Stomach (tissue), 19 donors: ENCODE measurements at places on chromosomes 1 and 21. TPM values are rescaled to one million over a fixed set of nuclear protein-coding genes. Genes with fewer than 3 reads are reported as not detected.
A peak's percentile ranks its signal among the peaks of the same experiment; 100 is the strongest.

Gene LDLRAD1
- not detected for total RNA-seq

Gene DCST1
- not detected for total RNA-seq

Gene GSTM5
- total RNA-seq = 18.5 TPM

Gene ZNF692
- 8.4 TPM for total RNA-seq

Gene HORMAD1
- total RNA-seq = not detected

Gene ABCA4
- 1.2 TPM for total RNA-seq

GRCh38 chr1:115280064-115280463 is 58.0 kb downstream of the NGF start:
- no peak for DNase-seq

GRCh38 chr1:231040800-231041718 is 1.0 kb upstream of the FAM89A start:
- peak; percentile 70 for DNase-seq

- DNase-seq = no peak
These were observed 2.4 kb downstream of the RNF223 start for GRCh38 chr1:1071486-1072298.

- DNase-seq = peak; percentile 82
These were observed 25.5 kb downstream of the CAPN9 start for GRCh38 chr1:230772457-230773395.

DNA sequence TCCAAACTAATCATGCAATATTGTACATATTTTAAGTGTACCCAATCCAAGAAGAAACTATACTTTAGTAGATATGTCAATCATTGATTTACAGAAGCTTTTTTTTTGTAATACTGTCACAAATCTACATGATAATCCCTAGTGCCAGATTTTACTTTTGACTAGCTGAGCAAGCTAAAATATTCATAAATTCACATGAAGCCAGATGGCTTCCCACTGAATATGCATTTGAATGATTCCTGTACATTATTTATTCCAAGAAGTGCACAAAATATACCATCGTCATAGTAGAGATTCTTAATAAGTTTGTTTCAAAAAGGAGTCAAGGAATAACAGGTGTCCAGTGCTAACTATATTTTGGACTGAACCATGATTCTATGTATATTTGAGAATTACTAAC is 17.2 kb downstream of the FPGT start:
- no peak for DNase-seq

GRCh38 chr1:77430966-77431690 is 149.3 kb downstream of the AK5 start:
- DNase-seq = no peak

- no peak for DNase-seq
These were observed 71.8 kb upstream of the CSF1 start for GRCh38 chr1:109838838-109839240.

DNA sequence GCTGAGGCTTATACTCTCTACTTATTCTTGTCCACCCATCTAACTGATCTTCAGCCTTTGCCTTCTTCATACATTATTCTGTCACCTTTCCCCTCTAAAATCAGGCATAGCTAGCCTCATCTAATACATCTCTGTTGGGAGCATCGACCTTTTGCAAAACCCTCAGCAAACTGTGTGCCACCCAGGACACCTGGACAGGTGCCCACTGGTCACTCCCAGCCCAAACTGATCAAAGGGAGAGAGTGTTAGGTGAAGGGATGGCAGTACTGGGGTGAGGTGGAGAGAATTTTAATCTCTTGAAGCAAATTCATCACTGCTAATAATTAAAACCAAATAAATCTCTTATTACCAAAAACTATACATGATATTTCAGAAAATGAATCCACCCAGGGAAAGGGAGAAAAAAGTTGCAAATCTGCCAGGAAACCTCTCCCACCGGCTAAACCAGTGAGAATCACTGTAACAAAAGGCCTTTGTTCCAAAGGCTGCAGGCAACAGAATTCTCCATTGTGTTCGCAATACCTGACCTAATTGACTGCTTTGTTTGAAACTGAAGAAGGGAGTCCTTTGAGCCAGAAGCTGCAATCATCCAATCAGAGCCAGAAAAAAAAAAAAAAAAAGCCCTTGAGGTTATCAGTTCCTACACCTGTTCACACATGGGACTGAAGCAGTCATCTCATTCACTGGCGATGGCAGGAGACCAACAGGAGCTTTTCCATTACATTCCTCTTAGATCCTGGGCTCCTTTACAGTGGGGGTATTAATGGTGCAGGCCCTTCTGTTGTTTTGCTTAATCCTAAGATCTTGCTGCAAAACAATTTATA is 172.6 kb downstream of the APP start:
- peak; percentile 81 for DNase-seq

- no peak for DNase-seq
These were observed 407.8 kb downstream of the PTPRC start for GRCh38 chr1:199046618-199047017.

- DNase-seq = no peak
These were observed 31.4 kb downstream of the NAV1 start for GRCh38 chr1:201570181-201570885.

- peak; percentile 51 for DNase-seq
These were observed 19.0 kb upstream of the L1TD1 start for GRCh38 chr1:62175568-62176179.

DNA sequence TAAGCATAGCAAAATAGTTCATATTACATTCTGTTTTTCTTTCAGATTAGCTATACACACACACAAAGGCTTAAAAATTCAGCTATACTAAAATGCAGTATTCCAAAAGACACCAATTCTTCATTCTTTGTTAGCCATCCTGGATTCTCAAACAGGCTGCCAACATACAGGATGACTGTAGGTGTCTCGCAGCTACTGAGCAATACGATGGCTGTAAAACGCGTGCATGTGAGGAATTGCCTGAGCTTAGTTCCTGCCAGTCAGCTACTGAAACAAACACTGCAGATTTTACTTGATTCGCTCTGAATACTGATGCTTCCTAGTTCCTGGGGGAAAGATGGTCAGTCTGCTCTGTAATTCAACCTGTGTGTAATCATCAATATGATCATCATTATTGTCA is 24.7 kb upstream of the HMGN1 start:
- peak; percentile 72 for DNase-seq
